ENCODE measurements at places on chromosomes 13 and 19. TPM values are rescaled to one million over a fixed set of nuclear protein-coding genes. Genes with fewer than 3 reads are reported as not detected.

KLK14 gene
- not detected for polyA plus RNA-seq

IGFLR1 gene
- 19.8 TPM for polyA plus RNA-seq

LILRB3 gene
- polyA plus RNA-seq, result 2.0 TPM

SHANK1 gene
- polyA plus RNA-seq, result 0.33 TPM

SLC25A41 gene
- 0.09 TPM for polyA plus RNA-seq

DNAAF3 gene
- 0.10 TPM for polyA plus RNA-seq

FXYD7 gene
- 0.12 TPM for polyA plus RNA-seq

CXCL17 gene
- polyA plus RNA-seq, result 14.5 TPM

ZIM2 gene
- 0.09 TPM for polyA plus RNA-seq

CYP4F8 gene
- polyA plus RNA-seq, result not detected

NLRP11 gene
- polyA plus RNA-seq, result 0.03 TPM

ZNF429 gene
- polyA plus RNA-seq, result 7.7 TPM

ZNF724 gene
- not detected for polyA plus RNA-seq

MYH14 gene
- polyA plus RNA-seq, result 20.6 TPM

LILRA2 gene
- polyA plus RNA-seq, result 6.6 TPM

PSG6 gene
- not detected for polyA plus RNA-seq

MBD3 gene
- polyA plus RNA-seq, result 87.3 TPM

SLC10A2 gene
- polyA plus RNA-seq, result not detected

PDE4A gene
- 11.9 TPM for polyA plus RNA-seq

PSG11 gene
- polyA plus RNA-seq, result not detected

MCF2L gene
- 53.4 TPM for polyA plus RNA-seq

ESD gene
- 110 TPM for polyA plus RNA-seq

LYPD5 gene
- 0.22 TPM for polyA plus RNA-seq

KLF12 gene
- polyA plus RNA-seq, result 3.6 TPM

REEP6 gene
- 12.5 TPM for polyA plus RNA-seq

KL gene
- polyA plus RNA-seq, result 0.62 TPM

FUT3 gene
- polyA plus RNA-seq, result 0.11 TPM

SOX1 gene
- not detected for polyA plus RNA-seq

RASA3 gene
- 20.9 TPM for polyA plus RNA-seq

ZNF556 gene
- not detected for polyA plus RNA-seq

TTYH1 gene
- polyA plus RNA-seq, result 11.9 TPM

NLRP4 gene
- polyA plus RNA-seq, result not detected

CYP2A6 gene
- polyA plus RNA-seq, result not detected

GRIK5 gene
- polyA plus RNA-seq, result 1.2 TPM

ADAMTSL5 gene
- 0.90 TPM for polyA plus RNA-seq

COMP gene
- 0.24 TPM for polyA plus RNA-seq

TNFRSF19 gene
- 2.1 TPM for polyA plus RNA-seq

APOC4 gene
- not detected for polyA plus RNA-seq

ERFL gene
- not detected for polyA plus RNA-seq

ELANE gene
- 2.4 TPM for polyA plus RNA-seq

PSG2 gene
- not detected for polyA plus RNA-seq

DIAPH3 gene
- polyA plus RNA-seq, result 0.24 TPM

ZNF709 gene
- 0.49 TPM for polyA plus RNA-seq

HIF3A gene
- 25.0 TPM for polyA plus RNA-seq

CACNG8 gene
- polyA plus RNA-seq, result 0.02 TPM

CKAP2 gene
- 1.3 TPM for polyA plus RNA-seq

CEACAM16 gene
- not detected for polyA plus RNA-seq

WTIP gene
- 14.8 TPM for polyA plus RNA-seq

POU4F1 gene
- not detected for polyA plus RNA-seq

LRRC8E gene
- 0.22 TPM for polyA plus RNA-seq

ZNF888 gene
- 1.1 TPM for polyA plus RNA-seq

ARHGAP45 gene
- 10.1 TPM for polyA plus RNA-seq

CPB2 gene
- not detected for polyA plus RNA-seq

TRPC4 gene
- not detected for polyA plus RNA-seq

SPRED3 gene
- 0.31 TPM for polyA plus RNA-seq

USP12 gene
- polyA plus RNA-seq, result 6.0 TPM

RASGRP4 gene
- 0.48 TPM for polyA plus RNA-seq

CHAMP1 gene
- polyA plus RNA-seq, result 10.4 TPM

CLPTM1 gene
- polyA plus RNA-seq, result 75.7 TPM
